Large intestine (tissue), 12 donors: ENCODE measurements at places on chromosomes 2 and 18.

GRCh38 chr18:55433648-55434047 lies 154.3 kb downstream of the TCF4 start:
- no peaks in the 10 kb centered on the region for H3K27me3 ChIP-seq
- no peaks in the 10 kb centered on the region for H3K36me3 ChIP-seq
- no peaks in the 10 kb centered on the region for H3K4me1 ChIP-seq
- no peak for DNase-seq
- no peak overlapping the region for H3K4me3 ChIP-seq

- H3K4me1 ChIP-seq: no peaks in the 10 kb centered on the region
- no peaks in the 10 kb centered on the region for H3K36me3 ChIP-seq
- H3K4me3 ChIP-seq: no peak overlapping the region
- DNase-seq: no peak
Observed at GRCh38 chr2:8654041-8654440, 27.8 kb upstream of the ID2 start.

DNA sequence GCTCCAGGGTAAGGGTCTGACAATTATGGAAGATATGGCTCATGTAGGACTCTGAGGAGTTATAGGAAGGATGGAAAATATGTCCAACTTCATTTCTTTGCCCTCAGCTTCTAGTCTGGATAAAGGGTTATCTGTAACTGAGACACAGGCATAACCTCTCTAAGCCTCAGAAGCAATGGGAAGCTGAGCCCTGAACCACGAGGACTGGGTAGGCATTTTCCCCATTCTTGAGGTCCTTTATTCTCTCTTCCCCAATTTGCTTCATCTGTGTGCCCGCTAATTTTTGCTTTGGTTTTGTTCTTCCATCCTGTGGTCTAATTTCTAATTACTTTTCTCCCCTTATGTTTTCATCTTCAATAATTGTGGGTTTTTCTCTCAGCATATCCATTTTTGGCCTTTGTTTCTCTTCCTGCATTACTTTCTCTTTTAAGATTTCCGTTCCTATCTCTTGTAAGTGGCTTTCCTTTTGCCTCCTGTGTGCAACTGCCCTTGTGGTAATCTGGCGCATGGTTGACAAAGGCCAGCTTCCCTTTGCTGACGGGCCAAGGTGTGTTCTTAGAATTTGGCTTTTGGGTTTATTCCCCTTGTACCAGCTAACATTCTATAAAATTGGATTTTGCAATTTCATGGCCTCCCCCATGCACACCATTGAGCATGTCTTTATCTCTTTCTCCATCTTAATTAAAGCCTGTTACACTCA lies 343.8 kb downstream of the TXNL1 start:
- DNase-seq: no peak
- no peak overlapping the region for H3K4me3 ChIP-seq
- H3K4me1 ChIP-seq: no peaks in the 10 kb centered on the region
- no peaks in the 10 kb centered on the region for H3K27me3 ChIP-seq
- no peak overlapping the region for H3K27ac ChIP-seq
- no peaks in the 10 kb centered on the region for H3K36me3 ChIP-seq

GRCh38 chr2:159961037-159961436 lies 101.4 kb downstream of the PLA2R1 start:
- H3K4me1 ChIP-seq: no peaks in the 10 kb centered on the region
- no peak for DNase-seq
- no peak overlapping the region for H3K4me3 ChIP-seq

DNA sequence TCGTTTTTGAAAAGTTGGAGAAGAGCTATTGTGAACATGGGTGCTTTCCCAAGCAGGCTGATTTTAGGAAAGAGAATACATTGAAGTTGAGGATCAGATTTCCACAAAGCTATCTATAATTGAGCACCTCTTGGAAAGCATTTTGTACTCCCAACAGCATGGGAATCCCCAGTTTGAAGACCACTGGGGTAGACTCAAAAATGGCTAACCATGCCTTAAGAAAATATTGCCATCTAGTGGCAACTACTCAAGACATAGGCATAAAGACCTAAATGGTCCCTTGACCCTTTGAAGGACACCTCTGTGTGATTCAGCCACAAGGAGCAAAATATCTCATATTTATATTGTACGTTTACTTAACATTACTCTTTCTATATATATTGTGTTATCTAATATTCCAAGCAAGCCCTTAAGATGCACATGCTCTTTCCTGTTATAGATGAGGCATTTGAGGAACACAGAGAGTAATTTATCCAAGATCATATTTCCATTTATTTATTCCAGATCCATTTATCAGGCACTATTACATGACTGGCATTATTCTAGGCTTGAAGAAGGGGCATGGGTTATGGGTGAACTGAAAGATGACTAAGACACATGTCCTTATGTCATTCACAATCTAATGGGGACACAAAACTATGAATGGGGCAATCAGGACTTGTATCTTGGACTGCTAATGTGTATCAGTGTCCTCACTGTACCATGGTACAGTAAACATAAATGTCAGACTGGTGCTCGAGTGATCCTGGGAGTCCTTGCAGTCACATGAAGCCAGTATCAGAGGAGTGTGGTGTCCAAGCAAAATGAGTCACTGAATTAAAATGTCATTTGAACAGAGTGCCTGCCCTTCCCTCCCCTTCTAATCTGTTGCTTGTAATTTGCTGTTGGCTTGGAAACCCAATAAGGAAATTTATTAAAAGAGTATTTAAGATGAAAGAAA lies 121.0 kb upstream of the XPO1 start:
- no peak for DNase-seq
- no peak overlapping the region for H3K27ac ChIP-seq
- no peaks in the 10 kb centered on the region for H3K27me3 ChIP-seq
- no peak overlapping the region for H3K4me3 ChIP-seq

GRCh38 chr18:21777814-21778213 lies 37.2 kb downstream of the MIB1 start:
- H3K36me3 ChIP-seq: peaks cover 31% of the 10 kb centered on the region
- no peaks in the 10 kb centered on the region for H3K27me3 ChIP-seq
- no peak for DNase-seq
- no peak overlapping the region for H3K4me3 ChIP-seq
- no peak overlapping the region for H3K27ac ChIP-seq
- H3K4me1 ChIP-seq: no peaks in the 10 kb centered on the region

- peak; percentile 58 for DNase-seq
- H3K36me3 ChIP-seq: peaks cover 19% of the 10 kb centered on the region
- peak overlapping the region; percentile 16 for H3K27ac ChIP-seq
- peaks cover 16% of the 10 kb centered on the region for H3K4me1 ChIP-seq
- no peak overlapping the region for H3K4me3 ChIP-seq
- no peaks in the 10 kb centered on the region for H3K27me3 ChIP-seq
Observed at GRCh38 chr18:48761582-48761981, 189.2 kb downstream of the SMAD7 start.

GRCh38 chr2:221337957-221338685 lies 234.0 kb downstream of the EPHA4 start:
- H3K36me3 ChIP-seq: no peaks in the 10 kb centered on the region
- no peaks in the 10 kb centered on the region for H3K4me1 ChIP-seq
- no peak overlapping the region for H3K27ac ChIP-seq
- no peaks in the 10 kb centered on the region for H3K27me3 ChIP-seq
- H3K4me3 ChIP-seq: no peak overlapping the region

- no peak for DNase-seq
- no peaks in the 10 kb centered on the region for H3K27me3 ChIP-seq
- no peak overlapping the region for H3K4me3 ChIP-seq
- H3K4me1 ChIP-seq: peaks cover 4% of the 10 kb centered on the region
Observed at GRCh38 chr18:43054815-43055519, 60.5 kb downstream of the RIT2 start.

- H3K4me3 ChIP-seq: no peak overlapping the region
- no peak for DNase-seq
- no peaks in the 10 kb centered on the region for H3K27me3 ChIP-seq
- peaks cover 9% of the 10 kb centered on the region for H3K36me3 ChIP-seq
- no peaks in the 10 kb centered on the region for H3K4me1 ChIP-seq
Observed at GRCh38 chr2:159828738-159829137, 30.7 kb upstream of the CD302 start.

DNA sequence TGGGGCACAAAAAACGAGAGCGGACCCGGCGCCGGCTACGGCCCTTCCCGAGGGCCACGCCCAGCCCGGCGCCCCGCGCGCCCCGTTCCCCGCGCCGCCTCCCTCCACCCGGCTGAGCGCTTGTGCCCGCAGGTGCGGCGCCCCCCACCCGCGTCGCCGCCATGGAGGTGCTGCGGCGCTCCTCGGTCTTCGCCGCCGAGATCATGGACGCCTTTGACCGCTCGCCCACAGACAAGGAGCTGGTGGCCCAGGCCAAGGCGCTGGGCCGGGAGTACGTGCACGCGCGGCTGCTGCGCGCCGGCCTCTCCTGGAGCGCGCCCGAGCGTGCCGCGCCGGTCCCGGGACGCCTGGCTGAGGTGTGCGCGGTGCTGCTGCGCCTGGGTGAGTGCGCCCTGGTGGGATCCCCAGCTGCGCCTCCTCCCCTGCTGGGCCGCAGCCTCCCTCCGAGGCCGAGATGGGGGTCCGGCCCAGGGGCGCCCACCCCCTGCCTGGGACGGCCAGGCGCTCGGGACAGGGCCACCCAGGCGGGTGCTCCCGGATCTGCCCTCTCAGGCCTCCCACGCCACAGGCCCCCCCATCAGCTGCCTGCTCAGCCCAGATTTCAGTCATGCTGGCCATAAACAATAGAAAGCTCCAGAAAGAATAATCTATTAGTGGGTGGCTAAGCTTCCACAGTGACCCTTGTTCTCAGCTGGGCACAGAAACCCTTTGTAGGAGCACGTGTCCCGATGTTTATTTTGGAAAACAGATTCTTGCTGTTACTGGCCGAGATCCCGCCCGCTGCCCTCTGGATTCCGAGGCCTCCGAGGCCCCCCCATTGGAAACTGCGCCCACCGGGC lies 997 bp downstream of the BOK start:
- DNase-seq: peak; percentile 49
- no peaks in the 10 kb centered on the region for H3K4me1 ChIP-seq
- H3K27me3 ChIP-seq: peaks cover 18% of the 10 kb centered on the region
- H3K27ac ChIP-seq: no peak overlapping the region

GRCh38 chr18:56162311-56163265 lies 475.8 kb downstream of the TXNL1 start:
- no peak overlapping the region for H3K27ac ChIP-seq
- H3K4me3 ChIP-seq: no peak overlapping the region
- peak; percentile 51 for DNase-seq
- no peaks in the 10 kb centered on the region for H3K4me1 ChIP-seq
- H3K27me3 ChIP-seq: no peaks in the 10 kb centered on the region

- DNase-seq: no peak
- H3K4me3 ChIP-seq: peak overlapping the region; percentile 88
- peak overlapping the region; percentile 98 for H3K27ac ChIP-seq
- no peaks in the 10 kb centered on the region for H3K27me3 ChIP-seq
- peaks cover 6% of the 10 kb centered on the region for H3K4me1 ChIP-seq
Observed at GRCh38 chr2:70124983-70125480, 37.8 kb downstream of the PCBP1 start.

- H3K27me3 ChIP-seq: no peaks in the 10 kb centered on the region
- no peaks in the 10 kb centered on the region for H3K4me1 ChIP-seq
- no peak overlapping the region for H3K27ac ChIP-seq
- H3K4me3 ChIP-seq: no peak overlapping the region
Observed at GRCh38 chr2:25749676-25750075, 76.3 kb upstream of the DTNB start.

- H3K4me1 ChIP-seq: no peaks in the 10 kb centered on the region
- DNase-seq: no peak
- H3K27me3 ChIP-seq: no peaks in the 10 kb centered on the region
Observed at GRCh38 chr18:38698088-38698487, 1132.5 kb upstream of the CELF4 start.

DNA sequence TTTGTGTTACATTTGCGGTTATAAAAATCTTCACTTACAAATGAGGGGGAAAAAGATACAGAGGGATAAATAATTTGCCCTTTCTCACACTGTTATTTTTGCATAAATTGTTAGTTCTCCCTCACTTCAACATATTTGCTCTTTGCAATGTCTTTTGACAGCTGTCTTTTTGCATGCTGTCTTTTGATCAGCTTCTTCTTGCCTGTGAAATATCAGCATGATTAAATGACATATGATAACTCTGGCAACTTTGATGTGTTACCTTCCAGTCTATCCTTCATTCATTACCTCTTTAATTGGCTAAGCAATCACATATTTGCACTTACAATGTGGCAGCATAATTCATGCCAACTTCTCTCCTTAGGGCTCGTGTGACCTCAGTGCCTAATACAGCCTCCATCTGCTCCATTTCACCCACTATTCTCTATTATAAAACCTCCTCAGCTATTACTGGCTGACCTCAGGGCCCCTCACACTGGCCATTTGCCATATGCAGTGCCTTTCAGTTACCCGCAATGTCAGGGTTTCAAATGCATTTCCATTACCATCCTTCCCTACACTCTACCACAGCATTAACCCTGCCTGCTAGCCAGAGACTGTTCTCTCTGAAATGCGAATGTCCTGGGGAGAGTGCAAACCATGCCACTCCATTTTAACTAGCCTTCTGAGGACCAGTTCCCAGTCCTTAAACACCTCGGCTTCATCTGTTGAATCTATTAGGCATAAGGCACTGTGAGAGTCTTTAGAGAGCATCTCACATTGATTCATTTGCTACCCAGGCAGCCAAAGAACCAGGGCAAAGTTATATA lies 1056.6 kb upstream of the CHAC2 start:
- DNase-seq: no peak
- no peaks in the 10 kb centered on the region for H3K27me3 ChIP-seq
- H3K36me3 ChIP-seq: no peaks in the 10 kb centered on the region
- H3K4me1 ChIP-seq: no peaks in the 10 kb centered on the region

DNA sequence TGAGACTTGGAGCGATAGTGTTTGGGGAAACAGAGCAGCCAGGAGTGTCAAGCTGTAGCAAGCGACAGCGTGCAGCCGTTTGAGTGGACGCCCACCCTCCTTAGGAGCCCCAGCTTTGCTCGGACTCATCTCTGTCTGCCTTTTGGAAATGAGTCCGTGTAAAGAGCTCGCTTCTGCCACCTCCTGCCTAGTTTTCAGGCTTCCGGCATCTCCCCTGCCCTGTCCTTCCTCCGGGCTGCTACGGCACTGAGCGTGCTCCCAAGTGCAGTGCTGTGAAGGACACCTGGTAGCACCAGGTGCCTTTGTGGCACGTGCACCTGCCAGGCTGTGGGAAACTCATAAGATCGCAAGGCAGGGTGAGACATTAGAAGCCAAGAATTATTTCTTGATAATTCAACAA lies 117.1 kb downstream of the RNF144A start:
- H3K27ac ChIP-seq: no peak overlapping the region
- DNase-seq: no peak
- H3K4me3 ChIP-seq: no peak overlapping the region
- no peaks in the 10 kb centered on the region for H3K27me3 ChIP-seq
- H3K36me3 ChIP-seq: peaks cover 3% of the 10 kb centered on the region

- H3K36me3 ChIP-seq: no peaks in the 10 kb centered on the region
- peaks cover 78% of the 10 kb centered on the region for H3K27me3 ChIP-seq
- DNase-seq: peak; percentile 51
- no peak overlapping the region for H3K4me3 ChIP-seq
Observed at GRCh38 chr2:120935339-120936313, 200.0 kb downstream of the GLI2 start.

GRCh38 chr2:15973481-15974401 lies 33.4 kb downstream of the MYCN start:
- H3K4me3 ChIP-seq: no peak overlapping the region
- H3K4me1 ChIP-seq: no peaks in the 10 kb centered on the region

DNA sequence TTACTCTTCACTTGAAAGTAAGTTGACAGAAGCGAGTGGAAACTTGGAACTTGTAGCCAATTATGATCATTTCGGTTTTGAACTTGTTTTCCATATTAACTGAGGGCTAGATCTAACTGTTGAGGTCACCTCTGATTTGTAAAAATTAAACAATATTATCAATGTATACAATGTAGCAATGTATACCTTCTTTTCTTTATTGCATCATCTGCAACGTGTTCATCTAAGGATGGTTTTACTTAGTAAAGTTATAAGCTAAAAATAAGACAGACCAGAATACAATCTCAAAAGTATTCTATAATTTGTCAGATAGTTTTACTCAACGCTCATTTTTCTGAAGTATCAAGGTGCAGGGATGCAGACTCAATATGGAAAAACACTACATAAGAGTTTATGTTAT lies 435.0 kb upstream of the TNP1 start:
- no peaks in the 10 kb centered on the region for H3K36me3 ChIP-seq
- H3K4me3 ChIP-seq: no peak overlapping the region
- H3K27me3 ChIP-seq: no peaks in the 10 kb centered on the region
- H3K27ac ChIP-seq: no peak overlapping the region
